ENCODE measurements at places on chromosomes 12 and 14.
A peak's percentile ranks its signal among the peaks of the same experiment; 100 is the strongest.

DNA sequence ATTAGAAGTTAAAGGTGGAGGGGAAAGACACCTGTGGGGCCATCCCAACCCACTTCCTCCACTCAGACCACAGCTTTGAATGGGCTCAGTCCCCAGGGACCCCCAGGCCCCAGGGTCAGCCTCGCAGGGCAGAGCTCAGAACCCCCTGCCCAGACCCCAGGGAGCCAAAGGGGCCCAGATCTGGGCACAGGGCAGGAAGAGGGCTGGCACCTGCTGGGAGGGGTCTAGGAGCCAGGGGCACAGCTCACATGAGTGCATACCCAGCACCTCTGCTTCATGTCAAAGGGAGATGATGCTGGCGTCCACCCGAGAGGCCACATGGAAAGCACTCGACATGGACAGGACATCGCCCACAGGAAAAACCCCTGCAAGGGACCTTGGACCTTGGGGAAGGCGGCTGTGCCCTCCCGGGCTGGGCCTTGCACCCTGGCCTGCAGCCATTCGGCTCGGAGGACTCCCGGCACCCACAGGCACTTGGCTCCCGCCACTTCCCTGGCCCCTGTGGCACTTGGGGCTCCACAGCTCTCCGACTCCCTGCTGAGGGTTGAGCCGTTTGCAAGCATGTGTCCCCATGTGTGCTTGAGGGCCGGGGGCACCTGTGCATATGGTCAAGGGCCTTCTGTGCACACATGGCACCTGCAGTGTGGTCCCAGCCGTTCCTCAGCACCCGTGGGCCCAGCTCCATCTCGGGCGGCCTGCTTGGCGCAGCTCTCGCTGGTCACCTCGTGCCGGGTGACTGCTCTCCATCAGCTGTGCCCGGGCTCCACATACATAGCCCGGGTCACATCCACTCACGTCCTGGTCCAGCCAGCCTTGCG lies 7.8 kb upstream of the AMN start:
- DNase-seq, result no peak

GRCh38 chr12:126038434-126038833 lies 973.2 kb downstream of the AACS start:
- no peak for DNase-seq

DNA sequence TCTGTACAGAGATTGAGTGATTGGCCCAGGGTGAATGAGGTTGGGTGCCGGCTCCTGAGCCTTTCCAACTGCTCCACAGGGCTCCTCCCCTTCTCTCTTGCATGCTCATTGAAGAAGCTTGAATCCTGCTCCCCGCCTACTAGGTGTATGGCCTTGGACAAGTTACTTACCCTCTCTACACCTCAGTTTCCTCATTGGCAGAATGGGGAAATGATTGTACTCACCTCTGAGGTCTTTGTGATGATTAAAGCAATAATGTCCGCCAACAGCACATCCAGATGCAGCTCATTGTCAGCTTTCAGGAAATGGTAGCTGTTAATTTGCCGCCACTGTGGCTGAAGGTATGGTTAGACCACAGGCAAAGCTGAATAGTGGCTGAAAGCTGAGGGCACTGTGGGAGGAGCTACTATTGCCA lies 174.1 kb downstream of the CRADD start:
- DNase-seq, result no peak

- peak; percentile 11 for DNase-seq
These were observed 18.7 kb upstream of the CREBL2 start for GRCh38 chr12:12592930-12593329.

- no peak for DNase-seq
These were observed 1.6 kb downstream of the AMN1 start for GRCh38 chr12:31727192-31727591.

- DNase-seq, result no peak
These were observed 52.2 kb upstream of the CRACR2A start for GRCh38 chr12:3805077-3805476.

DNA sequence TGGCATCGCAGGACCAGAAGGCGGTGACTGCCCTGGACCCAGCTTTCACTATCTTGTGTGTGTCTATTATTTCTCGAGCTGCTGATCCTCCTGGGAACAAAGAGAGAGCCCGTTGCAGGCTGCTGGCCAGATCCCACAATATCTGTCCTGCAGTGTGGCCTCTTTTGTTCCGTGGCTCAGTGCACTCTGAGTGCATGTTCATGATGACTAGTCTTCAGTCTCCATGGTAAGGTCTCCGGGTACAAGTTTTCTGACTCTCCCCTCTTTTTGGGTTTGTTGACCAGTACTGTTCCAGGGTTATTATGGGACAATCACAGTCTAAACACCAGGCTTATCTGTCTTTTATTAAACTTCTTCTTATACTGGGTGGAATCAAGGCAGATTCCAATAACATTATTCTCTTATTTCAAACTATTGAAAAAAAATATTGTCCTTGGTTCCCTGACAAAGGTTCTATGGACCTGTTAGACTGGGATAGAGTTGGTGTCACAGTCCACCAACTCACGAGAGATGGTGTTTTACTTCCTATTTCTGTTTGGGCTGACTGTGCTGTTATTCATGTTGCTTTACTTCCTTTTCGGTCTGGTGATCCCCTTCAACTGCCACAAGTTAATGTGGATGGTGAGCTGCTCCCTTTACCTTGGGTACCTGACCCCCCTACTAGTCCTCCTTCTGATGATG lies 192.9 kb upstream of the ALG10B start:
- no peak for DNase-seq

- no peak for DNase-seq
These were observed 45.1 kb downstream of the GALNT9 start for GRCh38 chr12:132284071-132284826.

GRCh38 chr12:109020796-109021380 lies at the start of gene SVOP:
SVOP (minus strand) TSS chr12:109021068; CDS start chr12:109020868, 200 bp downstream.
- DNase-seq, result peak; percentile 40

- DNase-seq, result peak; percentile 42
These were observed 754 bp downstream of the KRT18 start for GRCh38 chr12:52949413-52950331.

GRCh38 chr12:92912052-92912451 lies 17.0 kb downstream of the EEA1 start:
- peak; percentile 49 for DNase-seq

DNA sequence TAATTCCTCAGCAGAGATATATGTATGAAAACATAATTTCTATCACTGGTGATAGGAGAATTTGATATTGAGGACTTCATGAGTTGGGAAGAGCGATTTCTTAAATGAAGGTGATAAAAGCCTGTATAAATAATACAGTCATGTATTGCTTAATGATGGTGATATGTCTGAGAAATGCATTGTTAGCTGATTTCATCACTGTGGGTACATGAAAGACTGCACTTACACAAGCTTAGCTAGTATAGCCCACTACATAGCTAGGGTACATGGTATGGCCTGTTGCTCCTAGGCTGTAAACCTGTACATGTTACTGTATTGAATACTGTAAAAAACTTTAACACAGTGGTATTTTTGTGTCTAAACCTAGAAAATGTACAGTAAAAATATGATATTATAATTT lies 63.4 kb downstream of the ANO4 start:
- no peak for DNase-seq

All from GM04504 (cell line).